ENCODE measurements at places on chromosomes 16 and 17.

DNA sequence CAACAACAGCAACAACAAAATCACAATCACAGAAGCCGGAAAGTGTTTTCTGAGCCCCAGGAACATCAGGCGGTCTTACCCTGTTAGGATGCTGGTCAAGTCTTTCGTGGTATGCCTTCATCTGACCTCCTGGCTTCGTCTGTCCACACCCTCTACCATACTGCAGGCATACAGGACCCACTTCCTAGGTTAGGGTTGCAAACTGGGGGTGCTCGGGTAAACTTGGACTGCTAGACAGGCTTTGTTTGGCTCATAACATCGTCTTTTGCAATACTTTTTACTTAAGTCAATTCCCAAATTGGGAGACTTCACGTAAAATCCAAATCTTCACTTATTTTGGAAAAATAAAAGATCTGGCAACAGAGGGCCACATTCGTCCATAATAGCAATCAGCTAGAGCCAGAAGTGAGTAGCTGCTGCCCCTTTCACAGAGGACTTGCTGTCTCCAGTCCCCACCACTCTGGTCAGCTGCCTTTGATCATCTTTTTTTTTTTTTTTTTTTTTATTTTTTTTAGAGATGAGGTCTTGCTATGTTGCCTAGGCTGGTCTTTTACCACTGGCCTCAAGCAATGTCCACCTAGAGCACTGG is 30.0 kb downstream of the CHD9 start:
- DNase-seq = no peak

DNA sequence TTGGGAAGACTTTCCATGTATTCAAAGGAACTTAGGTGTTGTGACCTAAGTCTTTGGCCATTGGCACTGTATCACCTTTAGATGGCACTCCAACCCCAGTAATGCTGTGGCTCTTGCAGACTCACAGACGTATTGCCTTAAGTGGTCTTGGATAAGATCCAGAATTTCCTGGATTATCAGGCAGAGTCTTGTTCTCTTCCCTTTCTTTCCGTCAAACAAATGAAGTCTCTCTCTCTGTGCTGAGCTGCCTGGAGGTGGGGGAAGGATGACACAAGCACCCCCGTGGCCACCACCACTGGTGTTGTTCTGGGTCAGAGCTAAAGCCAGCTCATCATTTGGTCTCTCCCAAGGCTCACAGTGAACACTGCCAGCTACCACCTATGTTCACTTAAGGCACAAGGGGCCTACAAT is 789.9 kb upstream of the KIF2B start:
- DNase-seq = no peak

DNA sequence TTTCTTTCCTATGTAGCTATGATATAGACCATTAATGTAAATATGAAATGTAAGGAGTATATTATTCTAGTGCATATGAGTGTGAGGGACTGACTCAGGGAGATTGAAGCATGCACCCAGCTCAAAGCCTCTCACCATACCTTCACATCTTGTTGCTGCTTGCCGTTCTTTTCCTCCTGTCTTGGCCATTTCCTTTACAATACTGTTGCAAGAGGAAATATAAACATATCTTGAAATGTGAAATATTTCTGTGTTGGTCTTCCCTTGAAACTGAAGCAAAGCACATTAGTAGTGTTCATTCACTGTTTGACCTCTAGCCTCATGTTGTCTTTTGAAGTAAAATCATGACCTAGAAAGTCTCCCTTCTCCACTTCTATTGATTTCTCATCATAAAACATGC is 46.6 kb downstream of the PHKB start:
- DNase-seq = no peak

GRCh38 chr16:590188-590814 is 435 bp downstream of the RAB40C start:
- DNase-seq = no peak

GRCh38 chr16:67148656-67149275 is 2.0 kb downstream of the B3GNT9 start:
- no peak for DNase-seq

GRCh38 chr16:51163366-51163765 is 12.3 kb upstream of the SALL1 start:
- DNase-seq = no peak

GRCh38 chr17:78779850-78780249 is 2.2 kb downstream of the CYTH1 start:
- DNase-seq = no peak
